ENCODE measurements at places on chromosomes 7 and 10.

- no peak for DNase-seq
Observed at GRCh38 chr10:63229161-63229560, 96.0 kb downstream of the NRBF2 start.

- no peak for DNase-seq
Observed at GRCh38 chr7:147909431-147910148, 681.0 kb upstream of the C7orf33 start.

GRCh38 chr7:127873715-127874636, 157.3 kb downstream of the LRRC4 start:
- no peak for DNase-seq

- DNase-seq = no peak
Observed at GRCh38 chr10:119782981-119783664, 57.3 kb downstream of the INPP5F start.

DNA sequence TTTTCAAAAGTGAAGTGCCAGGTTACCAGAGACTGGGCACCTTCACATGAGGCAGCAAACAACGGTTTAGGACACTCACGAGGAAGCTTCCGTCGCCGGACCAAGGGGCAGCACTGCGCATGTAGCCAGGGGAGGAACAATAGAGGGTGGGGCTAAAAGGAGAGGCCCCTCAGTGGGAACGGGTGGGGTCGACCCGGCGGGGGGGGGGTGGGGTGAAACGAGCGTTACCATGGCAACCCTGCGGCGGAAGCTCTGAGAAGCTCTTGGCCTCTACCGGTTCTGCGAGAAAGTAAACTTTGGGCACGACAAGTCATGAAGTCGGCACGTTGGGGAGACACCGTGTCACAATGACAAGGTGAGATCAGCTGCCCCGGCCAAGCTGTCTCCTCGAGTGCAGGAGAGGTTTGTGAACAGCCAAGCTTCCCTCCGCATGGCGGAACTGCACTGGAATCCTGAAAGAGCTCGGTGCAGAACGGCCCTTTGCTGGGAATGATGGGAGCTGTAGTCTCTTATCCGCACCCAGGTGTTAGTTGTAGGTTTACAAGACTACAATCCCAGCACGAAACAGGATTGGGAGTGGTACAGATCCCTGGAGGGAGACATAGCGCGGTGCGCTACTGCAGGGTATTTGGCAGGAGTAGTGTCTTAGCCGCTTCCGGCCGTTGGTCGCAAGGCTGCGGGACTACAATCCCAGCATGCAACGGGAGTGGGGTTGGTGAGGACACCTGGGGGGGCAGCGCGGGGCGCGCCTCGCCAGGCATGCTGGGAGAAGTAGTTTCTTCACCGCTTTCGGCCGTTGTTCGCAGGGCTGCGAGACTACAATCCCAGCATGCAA, 72.8 kb upstream of the ZNF722 start:
- DNase-seq = peak; percentile 64

DNA sequence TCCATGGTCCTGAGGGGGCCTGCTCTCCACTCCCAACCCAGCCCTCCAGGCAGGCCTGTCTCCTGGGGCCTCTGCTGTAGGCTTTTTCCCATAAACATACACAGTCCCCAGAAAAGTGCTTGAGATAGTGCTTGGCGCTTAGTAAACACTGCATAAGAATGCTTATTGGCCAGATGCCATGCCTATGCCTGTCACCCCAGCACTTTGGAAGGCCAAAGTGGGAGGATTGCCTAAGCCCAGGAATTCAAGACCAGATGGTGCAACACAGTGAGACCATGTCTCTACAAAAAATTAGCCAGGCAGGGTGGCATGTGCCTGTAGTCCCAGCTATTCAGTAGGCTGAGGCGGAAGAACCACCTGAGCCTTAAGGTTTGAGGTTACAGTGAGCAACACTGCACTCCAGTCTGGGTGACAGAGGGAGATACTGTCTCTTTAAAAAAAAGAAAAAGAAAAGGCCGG, 24.6 kb upstream of the ASL start:
- DNase-seq = no peak

DNA sequence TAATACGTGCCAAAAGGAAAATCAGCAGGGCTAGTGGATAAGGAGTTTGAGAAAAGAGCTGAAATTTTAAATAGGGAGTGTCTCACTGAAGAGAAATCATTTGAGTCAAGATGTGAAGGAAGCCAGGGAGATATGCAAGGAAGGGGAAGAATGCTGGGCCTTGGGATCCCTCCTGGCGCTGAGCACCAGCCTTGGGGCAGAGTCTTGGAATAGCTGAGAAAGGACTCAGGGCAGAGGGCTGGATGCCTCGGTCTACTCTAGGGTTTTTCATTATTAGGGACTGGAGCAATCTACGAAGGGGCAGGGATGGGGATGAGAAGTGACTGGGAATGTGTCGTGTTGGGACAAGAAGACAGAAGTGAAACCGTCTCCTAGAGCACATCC, 484 bp downstream of the ZWINT start:
- no peak for DNase-seq

GRCh38 chr10:60114765-60115586, 208.6 kb upstream of the CCDC6 start:
- DNase-seq = no peak

GRCh38 chr7:136039577-136040345, 62.6 kb upstream of the MTPN start:
- no peak for DNase-seq

GRCh38 chr7:16738011-16738688, 15.4 kb upstream of the TSPAN13 start:
- no peak for DNase-seq

DNA sequence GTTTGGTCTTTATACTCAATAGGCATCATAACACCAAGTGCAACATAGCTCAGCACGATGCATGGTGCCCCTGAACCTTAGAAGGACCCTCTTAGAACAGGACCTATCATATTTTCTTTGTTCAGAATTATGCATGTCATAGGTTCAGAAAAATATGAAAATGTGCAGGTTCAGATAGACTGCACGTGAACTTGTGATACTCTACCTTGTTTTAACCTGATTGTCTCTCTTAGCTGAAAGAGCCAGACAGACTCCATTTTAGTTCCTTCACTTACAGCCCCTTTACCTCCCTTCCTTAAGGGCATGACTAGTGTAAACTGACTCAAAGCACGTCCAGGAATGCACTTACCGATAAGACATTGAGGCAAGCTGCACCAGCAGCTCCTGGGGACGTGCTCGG, 35.1 kb downstream of the MYOF start:
- DNase-seq = no peak

DNA sequence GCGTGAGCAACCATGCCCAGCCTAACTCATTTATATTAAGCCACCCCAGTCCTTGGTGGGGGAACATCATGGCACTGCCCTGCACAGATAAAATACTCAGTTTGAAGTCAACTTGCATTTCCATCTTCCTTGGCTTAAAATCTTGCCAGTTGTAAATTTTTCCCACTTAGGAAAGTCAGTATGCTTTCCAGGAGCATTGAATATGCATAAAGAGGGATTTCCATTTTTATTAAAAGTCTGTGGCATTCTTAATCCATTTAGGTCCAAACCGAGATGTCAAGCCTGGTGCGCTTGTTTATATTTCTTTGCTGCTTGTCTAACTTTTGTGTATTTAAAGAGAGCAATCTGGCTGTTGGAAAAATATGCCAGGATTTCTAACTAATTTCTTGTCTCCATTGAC, 26.1 kb downstream of the MAP3K8 start:
- DNase-seq = no peak

DNA sequence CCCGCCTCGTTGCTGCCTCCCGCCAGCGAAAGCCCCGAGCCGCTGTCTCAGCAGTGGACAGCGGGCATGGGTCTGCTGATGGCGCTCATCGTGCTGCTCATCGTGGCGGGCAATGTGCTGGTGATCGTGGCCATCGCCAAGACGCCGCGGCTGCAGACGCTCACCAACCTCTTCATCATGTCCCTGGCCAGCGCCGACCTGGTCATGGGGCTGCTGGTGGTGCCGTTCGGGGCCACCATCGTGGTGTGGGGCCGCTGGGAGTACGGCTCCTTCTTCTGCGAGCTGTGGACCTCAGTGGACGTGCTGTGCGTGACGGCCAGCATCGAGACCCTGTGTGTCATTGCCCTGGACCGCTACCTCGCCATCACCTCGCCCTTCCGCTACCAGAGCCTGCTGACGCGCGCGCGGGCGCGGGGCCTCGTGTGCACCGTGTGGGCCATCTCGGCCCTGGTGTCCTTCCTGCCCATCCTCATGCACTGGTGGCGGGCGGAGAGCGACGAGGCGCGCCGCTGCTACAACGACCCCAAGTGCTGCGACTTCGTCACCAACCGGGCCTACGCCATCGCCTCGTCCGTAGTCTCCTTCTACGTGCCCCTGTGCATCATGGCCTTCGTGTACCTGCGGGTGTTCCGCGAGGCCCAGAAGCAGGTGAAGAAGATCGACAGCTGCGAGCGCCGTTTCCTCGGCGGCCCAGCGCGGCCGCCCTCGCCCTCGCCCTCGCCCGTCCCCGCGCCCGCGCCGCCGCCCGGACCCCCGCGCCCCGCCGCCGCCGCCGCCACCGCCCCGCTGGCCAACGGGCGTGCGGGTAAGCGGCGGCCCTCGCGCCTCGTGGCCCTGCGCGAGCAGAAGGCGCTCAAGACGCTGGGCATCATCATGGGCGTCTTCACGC, 825 bp downstream of the ADRB1 start:
- DNase-seq = no peak

GRCh38 chr10:89346405-89347254, 18.8 kb downstream of the IFIT3 start:
- DNase-seq = no peak

GRCh38 chr7:72404743-72405142, 7.4 kb downstream of the CALN1 start:
- no peak for DNase-seq
